Cardiac muscle cell (in vitro differentiated cells and primary cell): ENCODE measurements at places on chromosomes 2 and 18. TPM values are rescaled to one million over a fixed set of nuclear protein-coding genes. Genes with fewer than 3 reads are reported as not detected.

DNA sequence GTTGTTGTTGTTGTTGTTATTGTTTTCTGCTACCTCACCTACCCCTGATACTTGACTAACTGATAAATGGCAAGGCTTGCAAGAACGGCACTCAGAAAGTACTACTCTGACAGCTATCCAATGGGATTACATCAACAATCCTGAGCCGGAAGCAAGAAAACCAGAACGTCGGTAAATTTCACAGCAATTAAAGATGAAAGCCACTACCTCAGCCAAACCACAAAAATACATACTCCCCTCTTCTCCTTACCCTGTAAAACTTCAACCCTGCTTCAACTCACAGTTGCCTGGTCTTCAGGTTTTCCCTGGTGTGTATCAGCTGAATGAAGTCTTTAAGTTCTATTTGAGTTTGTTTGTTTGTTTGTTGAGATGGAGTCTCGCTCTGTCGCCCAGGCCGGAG is 293.7 kb upstream of the RND3 start:
- DNase-seq: no peak
- no peak overlapping the region for H3K27ac ChIP-seq
- no peaks in the 10 kb centered on the region for H3K27me3 ChIP-seq
- no peaks in the 10 kb centered on the region for H3K36me3 ChIP-seq
- H3K4me3 ChIP-seq: no peak overlapping the region
- H3K4me1 ChIP-seq: no peaks in the 10 kb centered on the region

DNA sequence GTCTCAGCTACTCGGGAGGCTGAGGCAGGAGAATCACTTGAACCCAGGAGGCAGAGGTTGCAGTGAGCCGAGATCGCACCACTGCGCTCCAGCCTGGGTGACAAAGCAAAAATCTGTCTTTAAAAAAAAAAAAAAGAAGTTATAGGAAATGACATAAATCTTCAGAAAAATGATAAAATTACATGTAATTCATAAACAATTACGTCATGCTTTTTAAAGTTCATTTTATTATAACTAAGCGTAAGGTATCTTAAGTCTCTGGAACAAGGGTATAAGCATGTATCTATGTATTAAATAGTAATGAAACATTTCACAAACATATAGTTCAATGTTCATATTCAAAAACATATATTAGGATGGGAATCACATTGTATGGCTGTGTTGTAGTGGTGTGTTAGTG is 425.9 kb downstream of the SPAG16 start:
- H3K4me1 ChIP-seq: no peaks in the 10 kb centered on the region
- no peaks in the 10 kb centered on the region for H3K36me3 ChIP-seq
- H3K27me3 ChIP-seq: no peaks in the 10 kb centered on the region
- DNase-seq: no peak

IGFBP2 gene
- total RNA-seq: 402 and 451 TPM in 2 replicates

- no peak overlapping the region for H3K27ac ChIP-seq
- no peak overlapping the region for H3K4me3 ChIP-seq
- no peaks in the 10 kb centered on the region for H3K27me3 ChIP-seq
- DNase-seq: no peak
- no peaks in the 10 kb centered on the region for H3K36me3 ChIP-seq
Observed at GRCh38 chr2:148739454-148740105, 95.0 kb downstream of the EPC2 start.

- no peak overlapping the region for H3K4me3 ChIP-seq
- no peaks in the 10 kb centered on the region for H3K36me3 ChIP-seq
- no peak for DNase-seq
- no peaks in the 10 kb centered on the region for H3K4me1 ChIP-seq
- no peak overlapping the region for H3K27ac ChIP-seq
Observed at GRCh38 chr2:221874444-221874843, 302.3 kb upstream of the EPHA4 start.

- DNase-seq: no peak
- H3K36me3 ChIP-seq: no peaks in the 10 kb centered on the region
- H3K27me3 ChIP-seq: no peaks in the 10 kb centered on the region
- no peaks in the 10 kb centered on the region for H3K4me1 ChIP-seq
- H3K4me3 ChIP-seq: no peak overlapping the region
Observed at GRCh38 chr2:51825823-51826222, 793.9 kb upstream of the NRXN1 start.

DNA sequence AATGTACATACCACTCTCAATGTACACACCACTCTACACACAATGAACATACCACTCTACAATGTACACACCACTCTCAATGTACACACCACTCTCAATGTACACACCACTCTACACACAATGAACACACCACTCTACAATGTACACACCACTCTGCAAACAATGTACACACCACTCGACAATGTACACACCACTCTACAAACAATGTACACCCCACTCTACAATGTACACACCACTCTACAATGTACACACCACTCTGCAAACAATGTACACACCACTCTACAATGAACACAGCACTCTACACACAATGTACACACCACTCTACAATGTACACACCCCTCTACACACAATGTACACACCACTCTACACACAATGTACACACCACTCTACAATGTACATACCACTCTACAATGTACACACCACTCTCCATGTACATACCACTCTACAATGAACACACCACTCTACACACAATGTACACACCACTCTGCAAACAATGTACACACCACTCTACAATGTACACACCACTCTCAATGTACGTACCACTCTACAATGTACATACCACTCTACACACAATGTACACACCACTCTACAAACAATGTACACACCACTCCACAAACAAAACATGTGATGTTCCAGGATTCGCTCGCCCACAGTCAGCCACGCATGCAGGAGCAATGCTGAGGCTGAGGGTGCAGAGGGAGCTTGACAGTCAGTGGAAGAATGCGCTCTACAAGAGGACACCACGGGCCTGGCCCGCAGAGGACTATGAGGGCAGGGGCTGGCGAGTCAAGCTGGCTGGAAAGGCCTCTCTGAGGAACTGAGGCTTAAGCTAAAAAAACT is 118.2 kb downstream of the HDAC4 start:
- peaks cover 7% of the 10 kb centered on the region for H3K4me1 ChIP-seq
- H3K4me3 ChIP-seq: no peak overlapping the region
- H3K27ac ChIP-seq: no peak overlapping the region
- no peak for DNase-seq
- H3K36me3 ChIP-seq: no peaks in the 10 kb centered on the region

MAPK4 gene
- 62.3 and 68.9 TPM in 2 replicates for total RNA-seq

ZNF24 gene
- total RNA-seq: 30.7 and 38.5 TPM in 2 replicates

- no peak overlapping the region for H3K4me3 ChIP-seq
- no peak overlapping the region for H3K27ac ChIP-seq
- DNase-seq: peak; percentile 57
- H3K27me3 ChIP-seq: no peaks in the 10 kb centered on the region
- H3K36me3 ChIP-seq: no peaks in the 10 kb centered on the region
Observed at GRCh38 chr2:205763708-205764211, 81.5 kb downstream of the NRP2 start.

- H3K36me3 ChIP-seq: no peaks in the 10 kb centered on the region
- no peak overlapping the region for H3K4me3 ChIP-seq
- DNase-seq: no peak
- H3K27me3 ChIP-seq: no peaks in the 10 kb centered on the region
- H3K27ac ChIP-seq: no peak overlapping the region
- H3K4me1 ChIP-seq: peaks cover 20% of the 10 kb centered on the region
Observed at GRCh38 chr18:70418546-70419311, 129.9 kb downstream of the SOCS6 start.

XIRP2 gene
- total RNA-seq: 0.51 and 0.53 TPM in 2 replicates

GRCh38 chr2:150811259-150811855 is 323.9 kb upstream of the RND3 start:
- peaks cover 3% of the 10 kb centered on the region for H3K4me1 ChIP-seq
- DNase-seq: no peak
- no peaks in the 10 kb centered on the region for H3K36me3 ChIP-seq

GRCh38 chr2:231523451-231524285 is 6.6 kb downstream of the NMUR1 start:
- no peaks in the 10 kb centered on the region for H3K27me3 ChIP-seq
- DNase-seq: no peak
- H3K4me3 ChIP-seq: no peak overlapping the region
- H3K36me3 ChIP-seq: no peaks in the 10 kb centered on the region
- H3K4me1 ChIP-seq: no peaks in the 10 kb centered on the region

LRRC30 gene
- not detected in 2 replicates for total RNA-seq

GRCh38 chr2:6812857-6813530 is 52.7 kb downstream of the CMPK2 start:
- no peaks in the 10 kb centered on the region for H3K4me1 ChIP-seq
- DNase-seq: no peak
- H3K27me3 ChIP-seq: no peaks in the 10 kb centered on the region

- H3K36me3 ChIP-seq: no peaks in the 10 kb centered on the region
- no peak overlapping the region for H3K27ac ChIP-seq
- H3K4me3 ChIP-seq: no peak overlapping the region
- peak; percentile 90 for DNase-seq
Observed at GRCh38 chr2:46329803-46330775, 32.9 kb downstream of the EPAS1 start.

GRCh38 chr18:24095976-24096375 is 42.9 kb upstream of the CABYR start:
- H3K4me1 ChIP-seq: no peaks in the 10 kb centered on the region
- H3K4me3 ChIP-seq: no peak overlapping the region
- H3K36me3 ChIP-seq: no peaks in the 10 kb centered on the region
- no peak for DNase-seq
- H3K27me3 ChIP-seq: no peaks in the 10 kb centered on the region

GRCh38 chr2:209821806-209822205 is 50.2 kb downstream of the UNC80 start:
- H3K27me3 ChIP-seq: no peaks in the 10 kb centered on the region
- DNase-seq: no peak
- no peak overlapping the region for H3K27ac ChIP-seq
- no peak overlapping the region for H3K4me3 ChIP-seq

- H3K36me3 ChIP-seq: no peaks in the 10 kb centered on the region
- DNase-seq: no peak
- no peaks in the 10 kb centered on the region for H3K27me3 ChIP-seq
- no peak overlapping the region for H3K4me3 ChIP-seq
Observed at GRCh38 chr18:23828426-23828825, 139.2 kb downstream of the LAMA3 start.

GAD1 gene
- total RNA-seq: 0.11 and 0.12 TPM in 2 replicates

DNA sequence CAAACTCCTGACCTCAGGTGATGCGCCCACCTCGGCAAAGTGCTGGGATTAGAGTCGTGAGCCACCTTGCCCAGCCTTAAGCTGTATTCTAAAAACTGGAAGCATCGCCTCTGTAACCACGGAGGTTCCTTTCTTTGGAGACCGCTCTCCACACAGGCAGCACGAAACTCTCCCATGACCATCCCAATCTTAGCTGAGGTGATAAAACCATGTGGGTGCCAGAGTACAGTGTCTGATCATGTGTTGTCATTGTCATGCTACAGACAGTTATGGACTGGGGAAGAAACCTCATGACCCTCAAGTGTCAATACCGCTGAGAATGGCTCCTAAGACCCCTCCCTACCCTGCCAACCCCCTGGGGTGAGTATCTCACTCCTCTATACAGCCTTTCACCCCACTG is 41.4 kb upstream of the EPG5 start:
- H3K4me3 ChIP-seq: no peak overlapping the region
- H3K27ac ChIP-seq: no peak overlapping the region
- no peaks in the 10 kb centered on the region for H3K4me1 ChIP-seq
- DNase-seq: no peak

DNA sequence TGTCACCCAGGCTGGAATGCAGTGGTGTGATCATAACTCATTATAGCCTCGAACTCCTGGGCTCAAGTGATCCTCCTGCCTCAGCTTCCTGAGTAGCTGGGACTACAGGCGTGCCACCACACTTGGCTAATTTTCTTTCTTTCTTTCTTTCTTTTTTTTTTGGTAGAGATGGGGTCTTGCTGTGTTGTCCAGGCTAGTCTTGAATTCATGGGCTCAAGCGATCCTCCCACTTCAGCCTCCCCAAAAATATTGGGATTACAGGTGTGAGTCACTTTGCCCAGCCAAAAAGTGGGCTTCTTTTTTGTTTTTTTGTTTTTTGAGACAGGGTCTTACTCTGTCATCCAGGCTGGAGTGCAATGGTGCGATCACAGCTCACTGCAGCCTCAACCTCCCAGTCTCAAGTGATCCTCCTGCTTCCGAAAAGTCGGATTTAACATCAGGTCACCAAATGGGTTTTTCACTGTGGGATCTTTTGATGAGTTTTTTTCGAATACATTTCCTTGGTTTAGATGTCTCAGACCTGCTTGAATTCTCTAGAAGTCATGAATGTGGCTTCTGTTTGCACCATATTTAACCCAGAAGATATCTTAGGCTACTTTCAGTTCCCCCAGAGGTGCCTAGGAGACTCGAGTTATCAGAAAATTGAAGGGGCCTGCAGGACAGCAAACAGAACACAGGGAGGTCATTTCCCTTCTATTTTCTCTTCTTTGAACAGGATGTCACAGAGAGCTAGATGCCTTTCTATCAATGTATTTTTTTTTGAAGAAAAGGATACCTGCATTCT is 8.9 kb downstream of the RAB31 start:
- no peak overlapping the region for H3K27ac ChIP-seq
- DNase-seq: no peak
- H3K27me3 ChIP-seq: no peaks in the 10 kb centered on the region
- no peaks in the 10 kb centered on the region for H3K4me1 ChIP-seq
- H3K36me3 ChIP-seq: no peaks in the 10 kb centered on the region
- H3K4me3 ChIP-seq: no peak overlapping the region

- H3K27ac ChIP-seq: peak overlapping the region; percentile 25
- peak overlapping the region; percentile 13 for H3K4me3 ChIP-seq
- H3K27me3 ChIP-seq: no peaks in the 10 kb centered on the region
- DNase-seq: peak; percentile 86
- H3K4me1 ChIP-seq: no peaks in the 10 kb centered on the region
Observed at GRCh38 chr2:218367415-218368149, 10.9 kb downstream of the CATIP start.

GRCh38 chr2:157470321-157470720 is 26.4 kb upstream of the CYTIP start:
- H3K27ac ChIP-seq: no peak overlapping the region
- H3K4me3 ChIP-seq: no peak overlapping the region
- DNase-seq: no peak

- H3K36me3 ChIP-seq: no peaks in the 10 kb centered on the region
- no peak for DNase-seq
- no peaks in the 10 kb centered on the region for H3K27me3 ChIP-seq
- H3K27ac ChIP-seq: no peak overlapping the region
- no peak overlapping the region for H3K4me3 ChIP-seq
Observed at GRCh38 chr2:172927641-172928357, 147.8 kb upstream of the MAP3K20 start.

DNA sequence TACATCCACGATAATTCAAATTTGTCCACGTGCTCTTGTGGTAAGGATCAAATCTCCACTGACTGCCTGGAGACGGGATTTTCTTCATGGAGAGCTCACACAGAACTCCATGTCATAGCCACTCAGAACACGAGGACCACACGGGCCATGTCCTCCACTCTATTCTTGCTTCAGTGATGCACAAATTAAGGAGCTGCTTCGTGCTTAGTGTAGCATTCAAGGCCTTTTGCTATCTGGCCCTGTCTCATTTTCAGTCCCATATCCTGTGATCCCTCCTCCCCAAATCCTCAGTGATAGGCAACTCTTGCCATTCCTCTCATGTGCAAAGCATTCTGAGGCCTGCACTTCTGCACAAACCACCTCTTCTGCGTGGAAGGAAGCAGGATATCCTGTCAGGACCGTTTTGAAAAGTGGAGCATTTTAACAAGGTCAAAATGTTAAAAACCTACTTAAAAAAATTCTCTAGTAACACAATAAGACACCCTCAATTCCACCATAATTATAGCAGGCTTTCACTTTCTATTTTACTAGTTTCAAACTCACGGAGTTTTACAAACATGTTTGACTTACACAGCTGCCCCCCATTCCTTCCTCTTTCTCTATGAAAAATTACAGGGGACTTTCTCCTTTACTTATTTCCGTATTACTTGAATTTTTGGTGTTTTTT is 35.2 kb downstream of the ST3GAL5 start:
- H3K4me1 ChIP-seq: no peaks in the 10 kb centered on the region
- H3K4me3 ChIP-seq: no peak overlapping the region
- no peaks in the 10 kb centered on the region for H3K36me3 ChIP-seq
- DNase-seq: no peak
- no peaks in the 10 kb centered on the region for H3K27me3 ChIP-seq

SYT4 gene
- 0.07 TPM in 1 of 2 replicates, not detected in the other for total RNA-seq
